Esophagus squamous epithelium (tissue), 5 donors: ENCODE measurements at places on chromosomes 6 and 20.

DNA sequence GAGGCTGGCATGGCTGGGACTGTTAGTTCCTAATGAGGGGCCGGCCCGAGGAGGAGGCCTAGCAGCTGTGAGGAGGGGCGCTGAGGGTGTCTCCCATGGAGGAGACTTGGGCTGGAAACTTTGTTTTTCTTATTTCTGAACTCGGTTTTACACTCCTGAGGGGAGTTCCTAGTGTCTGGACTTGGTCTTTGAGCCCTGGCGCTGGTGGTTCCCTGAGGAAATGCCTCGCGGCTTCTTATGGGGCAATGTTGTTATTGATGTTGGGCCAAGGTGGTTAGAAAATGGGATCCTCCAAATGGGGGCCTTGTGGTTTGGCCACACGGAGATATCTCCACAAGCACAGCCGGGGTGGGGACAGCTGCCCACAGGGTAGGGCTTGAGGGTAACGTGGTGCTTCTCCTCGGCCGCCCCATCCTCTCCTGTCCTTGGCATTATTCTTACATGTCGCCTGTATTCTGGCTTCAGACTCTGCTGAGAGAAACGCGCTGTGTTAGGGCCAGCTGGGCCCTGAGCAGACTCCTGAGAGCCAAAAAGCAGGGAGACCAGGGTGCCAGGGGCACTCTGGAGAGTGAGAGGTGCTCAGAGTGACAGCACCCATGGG, 136.9 kb downstream of the FOXO3 start:
- no peak for DNase-seq

DNA sequence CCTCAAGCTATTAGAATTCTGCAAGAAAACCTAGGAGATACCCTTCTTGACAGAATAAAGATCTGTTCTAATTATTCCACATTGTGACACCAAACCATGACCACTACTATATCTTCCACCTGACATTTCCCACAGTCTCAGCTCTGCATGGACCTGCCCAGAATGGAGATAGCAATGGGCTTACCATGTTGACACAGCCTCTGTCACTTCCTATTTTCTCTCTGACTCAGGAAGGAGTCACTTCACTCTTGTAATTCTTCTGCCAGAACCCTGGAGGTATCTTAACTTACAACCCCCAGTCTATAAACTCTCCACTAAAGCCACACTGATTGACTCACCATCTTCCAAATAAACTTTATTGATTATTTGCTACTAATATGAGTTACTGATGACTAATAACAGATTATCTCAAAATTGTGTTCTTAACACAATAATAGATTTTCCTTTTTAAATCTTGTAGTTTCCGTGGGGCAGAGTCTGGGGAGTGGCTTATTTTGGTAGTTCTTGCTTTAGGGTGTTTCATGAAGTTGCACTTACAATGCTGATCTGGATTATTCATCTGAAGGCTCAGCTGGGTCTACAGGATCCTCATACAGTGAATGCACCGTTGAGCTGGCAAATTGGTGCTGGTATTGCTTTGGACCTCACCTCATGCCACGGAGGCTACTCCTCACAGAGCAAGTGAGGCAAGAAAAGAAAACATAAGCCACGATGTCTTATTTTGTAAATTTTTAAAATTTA, 869.9 kb downstream of the KIF16B start:
- no peak for DNase-seq

- DNase-seq, result no peak
Observed at GRCh38 chr20:24917797-24918578, 31.1 kb upstream of the CST7 start.

DNA sequence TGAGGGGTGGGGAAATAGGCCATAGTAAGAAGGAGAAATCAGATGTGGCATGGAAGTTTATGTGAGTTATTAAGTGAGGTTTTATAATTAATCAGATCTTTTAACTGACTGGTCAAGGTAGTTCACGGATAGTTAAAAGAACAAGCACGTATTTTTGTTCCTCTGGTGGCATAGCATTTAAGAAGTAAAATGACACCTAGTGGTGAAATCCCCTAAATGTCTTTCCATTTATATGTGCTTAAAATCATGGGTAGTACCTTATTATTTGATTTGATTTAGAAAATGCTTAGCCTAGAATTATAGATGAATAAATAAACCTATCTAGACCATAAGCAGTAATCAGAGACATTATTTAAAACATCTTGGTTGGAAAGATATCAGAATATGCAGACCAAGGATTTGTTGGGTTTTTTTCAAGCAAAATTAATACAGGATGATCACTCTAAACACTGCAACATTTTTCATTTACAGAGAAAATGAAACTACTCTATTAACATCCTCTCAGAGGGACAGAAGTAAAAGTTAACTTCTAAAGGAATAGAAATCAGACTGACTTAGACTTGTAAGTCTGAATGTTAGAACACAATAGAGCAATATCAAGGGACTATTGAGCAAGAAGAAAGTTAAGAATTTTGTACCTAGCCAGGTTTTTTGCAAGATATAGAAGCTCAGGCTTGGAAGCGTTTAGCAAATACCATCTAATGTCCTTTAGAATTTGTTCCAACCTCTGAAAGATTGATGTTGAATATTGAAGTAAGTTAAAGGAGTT, 81.1 kb downstream of the STXBP5 start:
- DNase-seq, result no peak

- no peak for DNase-seq
Observed at GRCh38 chr6:151121900-151122299, 117.9 kb upstream of the AKAP12 start.

DNA sequence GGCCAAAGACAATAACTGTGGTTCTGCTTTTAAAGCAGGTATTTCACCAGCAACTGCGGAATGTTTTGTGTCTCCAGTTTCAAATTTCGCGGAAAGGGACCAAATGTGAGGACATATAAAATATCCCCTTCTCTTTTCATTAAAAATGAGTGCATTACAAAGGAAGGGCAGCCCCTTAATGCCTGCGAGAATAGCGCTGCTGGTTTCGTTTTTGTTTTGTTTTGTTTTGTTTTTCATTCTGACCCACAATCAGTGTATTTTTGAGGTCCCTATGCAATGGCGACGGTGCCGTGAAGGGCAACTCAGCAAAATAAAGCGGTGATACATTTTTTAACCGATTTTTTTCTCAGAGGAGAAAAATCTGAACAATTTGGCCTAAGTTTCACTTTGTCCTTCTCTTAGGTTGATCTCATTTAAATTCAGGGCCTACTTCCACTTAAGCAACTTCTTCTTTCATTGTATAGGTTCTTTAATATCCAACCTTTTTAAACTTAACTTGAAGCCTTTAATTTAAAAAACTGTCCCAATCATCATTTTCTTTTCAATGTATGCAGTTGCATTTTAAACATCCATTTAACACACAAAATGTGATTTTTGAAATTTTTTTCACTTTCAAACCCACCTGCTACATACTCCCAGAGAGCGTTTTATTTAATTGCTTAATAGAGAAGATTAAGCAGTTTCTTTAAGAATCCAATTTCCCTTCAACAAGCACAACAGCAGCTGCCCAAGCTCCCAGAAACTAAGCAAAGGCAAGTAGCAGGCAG, 2.9 kb upstream of the HIVEP2 start:
- no peak for DNase-seq

- no peak for DNase-seq
Observed at GRCh38 chr6:69880601-69881000, 14.2 kb downstream of the COL19A1 start.

GRCh38 chr20:61682114-61682995, 383.3 kb downstream of the TAF4 start:
- DNase-seq, result no peak

DNA sequence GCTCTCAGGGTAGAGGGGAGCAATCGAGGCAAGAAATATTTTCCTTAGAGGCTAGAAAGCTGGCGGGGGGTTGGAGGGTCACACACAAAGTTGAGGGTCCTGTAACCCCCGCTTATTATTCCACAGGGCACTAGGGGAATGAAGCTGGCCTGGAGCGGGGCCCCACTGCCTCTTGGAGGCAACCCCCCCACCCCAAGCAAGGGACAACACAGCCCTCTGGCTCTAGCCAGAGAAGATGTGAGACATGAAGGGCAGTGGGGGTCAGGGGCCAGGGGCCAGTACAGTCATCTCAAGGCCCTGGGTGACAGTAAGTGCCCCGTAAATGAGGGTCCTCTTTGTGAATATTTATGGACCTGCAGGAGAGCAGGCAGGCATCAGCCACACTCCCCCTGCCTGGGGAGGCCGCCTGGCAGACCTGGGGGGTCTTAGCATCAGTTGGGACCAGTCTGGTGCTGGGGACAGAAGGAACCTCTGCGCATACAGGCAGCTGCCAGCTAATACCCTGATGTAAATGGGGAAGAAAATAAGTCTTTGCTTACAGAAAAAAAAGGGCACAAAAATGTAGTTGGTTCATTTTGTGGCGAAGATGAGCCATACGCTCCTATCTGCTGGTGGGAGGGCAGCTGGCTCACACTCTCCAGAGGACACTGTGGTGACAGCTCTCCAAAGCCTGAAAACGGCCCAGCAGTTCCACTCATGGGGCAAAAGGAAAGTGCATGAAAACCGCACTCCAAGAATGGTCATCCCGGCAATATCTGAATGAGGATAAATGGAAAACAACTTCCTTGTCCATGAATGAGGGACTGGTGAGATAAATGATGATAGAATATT, 21.9 kb downstream of the SPATA2 start:
- DNase-seq, result no peak

- no peak for DNase-seq
Observed at GRCh38 chr6:87710090-87710489, 8.1 kb upstream of the AKIRIN2 start.

GRCh38 chr20:17172836-17173516, 53.9 kb upstream of the PCSK2 start:
- no peak for DNase-seq

DNA sequence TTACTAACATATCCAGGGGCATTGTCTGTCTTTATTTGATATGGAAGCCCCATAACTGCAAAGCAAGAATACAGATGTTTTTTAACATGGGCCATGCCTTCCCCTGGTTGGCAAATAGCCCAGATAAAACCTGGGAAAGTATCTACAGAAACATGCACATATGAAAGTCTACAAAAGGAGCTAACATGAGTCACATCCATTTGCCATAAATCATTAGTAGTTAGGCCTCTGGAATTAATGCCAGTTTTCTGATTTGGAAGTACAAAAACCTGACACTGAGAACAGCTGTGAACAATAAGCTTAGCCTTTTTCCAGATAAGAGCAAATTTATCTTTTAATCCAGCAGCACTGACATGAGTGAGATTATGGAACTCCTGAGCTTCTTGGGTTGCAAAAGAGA, 418.0 kb upstream of the IMPG1 start:
- DNase-seq, result no peak

DNA sequence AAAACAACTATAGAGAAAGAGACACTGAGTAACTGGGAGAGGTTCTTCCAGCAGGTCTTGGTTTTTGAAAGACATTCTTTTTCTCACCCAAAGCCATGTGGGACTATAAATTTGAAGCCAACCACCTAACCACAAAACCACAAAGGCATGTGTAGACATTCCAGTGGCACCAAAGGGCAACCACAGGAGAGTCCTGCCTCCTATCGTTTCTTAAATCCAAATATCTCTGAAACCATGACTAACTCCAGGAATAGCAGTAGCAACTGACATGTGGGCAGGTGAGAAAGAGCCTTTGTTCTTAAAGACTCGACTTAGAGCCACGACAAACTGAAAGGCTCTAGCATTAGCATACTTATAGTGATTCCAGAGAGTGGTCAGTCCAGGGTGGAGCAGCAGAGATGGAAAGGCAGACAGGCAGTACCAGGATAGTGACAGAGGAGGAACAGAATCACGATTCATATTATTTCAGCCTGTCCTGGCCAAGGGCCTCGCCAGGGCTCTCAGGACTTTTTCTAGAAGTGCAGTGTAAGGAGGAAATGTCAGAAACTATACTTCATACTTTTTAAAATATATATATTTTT, 9.4 kb upstream of the COL9A1 start:
- no peak for DNase-seq

DNA sequence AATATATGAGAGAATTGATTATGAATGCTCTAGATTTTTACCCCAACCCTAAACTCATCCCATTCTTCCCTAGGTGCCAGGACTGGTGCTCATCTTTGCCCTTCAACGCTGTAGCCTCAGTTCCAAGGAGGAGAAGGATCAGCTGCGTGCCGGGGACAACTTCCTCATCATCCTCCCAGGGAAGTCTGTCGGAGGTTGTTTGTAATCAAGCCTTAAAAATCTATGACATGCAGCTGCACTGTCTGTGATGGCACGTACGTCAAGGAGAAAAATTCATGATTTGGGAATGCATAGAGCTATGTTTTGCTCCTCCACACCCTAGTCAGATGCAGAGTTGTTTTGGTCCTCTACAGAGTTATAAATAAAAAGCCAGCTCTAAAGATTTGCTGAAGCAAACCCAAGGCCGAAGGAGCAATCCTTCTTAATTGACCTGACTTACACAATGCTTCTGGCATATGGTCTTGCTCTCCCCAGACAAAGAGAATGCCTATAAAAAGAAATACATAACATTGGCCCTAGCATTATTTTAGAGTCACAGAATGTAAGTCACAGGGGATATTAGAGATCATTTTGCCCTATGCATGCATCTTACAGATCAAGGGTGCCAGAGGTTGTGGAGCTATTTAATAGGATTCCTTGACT, 244.2 kb downstream of the HIVEP2 start:
- no peak for DNase-seq

DNA sequence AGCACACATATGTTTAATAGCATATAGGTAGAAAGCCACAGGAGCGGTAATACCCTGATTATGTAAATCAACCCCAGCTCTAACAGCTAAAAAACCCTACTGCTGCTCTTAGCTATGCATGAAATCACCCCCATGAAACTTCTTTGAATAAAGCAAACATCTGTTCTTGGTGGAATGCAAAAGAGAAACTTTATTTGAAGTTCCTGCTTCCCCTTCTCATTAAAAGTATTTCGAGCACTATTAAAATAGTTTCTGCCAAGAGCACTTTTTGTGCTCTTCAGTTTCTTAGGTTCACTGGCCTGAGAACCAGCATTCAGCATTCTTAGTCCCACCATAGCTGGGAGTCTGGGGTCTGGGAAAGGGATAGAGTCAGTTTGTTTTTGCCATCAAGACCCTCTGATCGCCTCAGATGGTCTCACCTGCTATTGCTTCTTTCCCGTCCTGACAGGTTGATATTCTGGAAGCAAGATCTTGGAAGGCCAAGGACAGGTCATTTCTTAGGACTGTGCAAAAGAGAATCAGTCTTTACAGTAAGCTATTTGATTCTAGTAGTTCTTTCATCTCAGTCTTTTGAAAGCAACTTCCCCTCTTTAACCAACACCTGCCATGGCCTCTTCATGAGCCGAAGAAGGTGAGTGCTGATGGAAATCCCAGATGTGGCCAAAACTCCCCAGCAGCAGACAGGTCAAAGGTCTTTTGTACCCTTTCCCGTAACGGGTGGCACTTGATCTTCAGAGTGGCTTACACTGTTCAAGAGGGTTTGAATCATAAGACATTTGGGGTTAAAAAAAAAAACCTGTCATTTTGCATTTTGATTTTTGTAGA, 76.5 kb upstream of the TMEM170B start:
- DNase-seq, result no peak

- no peak for DNase-seq
Observed at GRCh38 chr6:66553441-66553840, 846.4 kb upstream of the EYS start.

GRCh38 chr6:119306396-119306968, 43.1 kb downstream of the MAN1A1 start:
- no peak for DNase-seq
